GM23338 (cell line): ENCODE measurements at places on chromosomes 1 and 21.

DNA sequence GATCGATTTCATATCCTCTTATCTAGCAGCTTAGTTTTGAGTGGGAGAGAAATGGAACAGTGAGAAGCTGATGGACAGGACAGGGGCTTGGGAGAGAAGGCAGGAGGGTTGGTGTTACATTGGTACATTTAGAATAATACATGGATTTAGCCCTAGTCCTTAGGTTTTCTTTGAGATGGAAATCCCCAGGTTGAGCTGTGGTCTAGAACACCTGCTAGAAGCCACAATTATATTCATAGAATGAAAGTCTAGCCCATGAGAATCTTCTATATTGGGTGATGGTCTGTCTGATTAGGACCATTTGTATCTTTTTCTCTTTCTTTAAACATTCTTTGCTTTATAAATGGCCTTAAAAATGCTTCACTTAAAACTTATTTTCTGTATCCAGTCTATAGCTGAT, 19.9 kb downstream of the CRNN start:
- no peak for DNase-seq

- DNase-seq = no peak
These were observed 452.8 kb upstream of the NCAM2 start for GRCh38 chr21:20545454-20545853.

DNA sequence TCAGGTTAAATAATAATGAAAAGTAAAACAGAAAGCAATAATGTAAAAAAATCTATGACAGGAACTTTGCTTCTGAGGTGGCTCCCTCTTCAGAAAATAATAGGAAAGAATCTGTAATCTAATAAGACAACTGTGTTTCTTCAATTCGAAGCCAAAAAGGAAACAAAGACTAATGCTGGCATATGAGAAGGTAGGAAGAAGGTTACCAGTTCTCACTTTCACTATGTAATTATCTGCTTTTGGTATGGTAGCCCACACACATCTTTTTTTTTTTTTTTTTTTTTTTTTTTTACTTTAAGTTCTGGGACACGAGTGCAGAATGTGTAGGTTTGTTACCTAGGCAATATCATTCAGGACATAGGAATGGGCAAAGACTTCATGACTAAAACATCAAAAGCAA, 47.1 kb downstream of the COP1 start:
- DNase-seq = no peak

- DNase-seq = peak; percentile 97
These were observed 12.0 kb upstream of the RHBG start for GRCh38 chr1:156356875-156357534.

GRCh38 chr1:184958554-184959353, 15.6 kb downstream of the NIBAN1 start:
- no peak for DNase-seq

DNA sequence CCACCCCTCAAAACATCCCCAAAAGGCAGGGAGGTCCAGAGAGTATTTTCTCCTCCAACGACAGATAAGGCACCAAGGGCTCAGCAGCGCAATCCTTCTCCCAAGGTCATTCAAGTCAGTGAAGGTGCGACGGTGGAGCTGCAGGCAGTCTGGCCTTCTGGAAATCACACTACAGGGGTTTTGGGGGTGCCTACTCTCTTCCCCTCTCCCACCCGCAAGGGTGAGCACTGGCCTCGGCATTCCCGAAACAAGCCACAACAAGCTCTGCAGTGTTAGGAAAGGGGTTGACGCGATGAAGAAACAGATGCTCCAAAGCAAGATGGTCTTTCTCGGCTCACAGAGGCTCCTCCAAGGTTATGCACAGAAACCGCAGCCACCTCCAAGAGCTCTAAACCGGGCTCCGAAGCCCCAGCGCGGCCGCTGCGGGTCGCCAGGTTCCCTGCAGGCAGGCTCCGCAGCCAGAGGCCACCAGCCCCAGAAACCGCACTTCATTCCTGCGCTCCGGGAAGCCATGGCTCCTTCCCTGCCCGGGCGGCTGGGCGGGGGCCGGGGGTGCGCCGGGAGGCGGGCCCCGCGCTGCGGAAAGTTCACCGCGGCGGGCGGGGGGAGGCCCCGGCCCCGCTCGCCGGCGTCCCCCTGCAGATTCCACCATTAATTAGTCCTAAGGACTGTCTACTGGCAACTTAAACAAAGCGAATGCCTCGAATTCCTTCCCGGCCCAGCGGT, 1.1 kb downstream of the LUZP1 start:
- peak; percentile 84 for DNase-seq

DNA sequence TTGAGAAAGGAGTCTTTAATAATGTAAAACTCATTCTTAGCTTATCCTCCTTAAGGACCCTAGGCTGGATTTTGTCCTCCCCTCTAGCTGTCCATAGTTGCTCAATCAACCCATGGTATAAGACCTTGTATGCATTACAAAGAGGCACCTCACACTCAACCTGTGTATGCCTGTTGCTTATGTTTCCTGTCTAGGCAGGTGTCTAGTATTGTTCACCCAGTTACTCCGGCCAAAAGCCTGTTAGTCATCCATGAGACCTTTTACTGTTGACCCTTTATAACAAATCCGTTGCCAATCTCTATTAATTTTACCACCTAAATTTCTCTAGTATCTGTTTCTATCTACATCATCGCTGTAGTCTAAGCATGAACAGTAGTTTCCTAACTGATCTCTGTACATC, 3.7 kb downstream of the LYPLAL1 start:
- DNase-seq = no peak

DNA sequence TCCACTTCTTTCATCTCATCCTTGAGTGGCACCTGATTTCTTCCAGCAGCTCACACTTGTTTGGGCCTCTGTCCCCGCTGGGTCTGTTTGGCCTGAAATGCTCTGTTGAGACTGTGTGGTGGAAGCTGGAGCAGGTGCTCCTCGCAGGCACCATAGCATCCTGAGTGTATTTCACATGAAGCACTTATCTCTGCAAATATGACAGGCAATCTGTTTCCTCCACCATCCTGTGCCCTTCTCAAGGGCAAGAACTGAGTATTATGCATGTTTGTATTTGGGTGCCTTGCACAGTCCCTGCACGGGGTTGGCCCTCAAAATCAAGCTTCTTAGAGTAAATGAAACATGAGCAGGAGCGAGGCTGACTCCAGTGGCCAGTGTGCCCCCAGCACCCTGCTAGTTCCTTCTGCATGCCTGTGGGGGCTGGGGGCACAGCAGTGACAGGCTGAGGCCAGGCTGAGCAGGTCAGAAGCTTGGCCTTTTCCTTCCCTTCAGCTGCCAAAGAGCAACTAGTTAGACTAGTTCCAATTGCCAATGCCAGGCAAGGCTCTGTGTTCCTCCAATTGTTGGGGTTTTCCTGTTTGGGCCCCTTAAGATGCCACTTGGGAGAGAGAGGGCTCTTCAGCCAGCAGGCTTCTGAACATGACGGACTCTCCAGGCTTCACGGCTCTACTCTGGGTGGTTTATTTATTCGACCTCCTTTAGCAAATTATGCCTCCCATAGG, 129.6 kb upstream of the ATP1A1 start:
- no peak for DNase-seq

GRCh38 chr1:202586018-202586821, 124.0 kb downstream of the SYT2 start:
- DNase-seq = no peak
